ENCODE measurements at places on chromosomes 3 and 15.

- DNase-seq, result no peak
Observed at GRCh38 chr3:111767756-111768445, 91.2 kb upstream of the PHLDB2 start.

DNA sequence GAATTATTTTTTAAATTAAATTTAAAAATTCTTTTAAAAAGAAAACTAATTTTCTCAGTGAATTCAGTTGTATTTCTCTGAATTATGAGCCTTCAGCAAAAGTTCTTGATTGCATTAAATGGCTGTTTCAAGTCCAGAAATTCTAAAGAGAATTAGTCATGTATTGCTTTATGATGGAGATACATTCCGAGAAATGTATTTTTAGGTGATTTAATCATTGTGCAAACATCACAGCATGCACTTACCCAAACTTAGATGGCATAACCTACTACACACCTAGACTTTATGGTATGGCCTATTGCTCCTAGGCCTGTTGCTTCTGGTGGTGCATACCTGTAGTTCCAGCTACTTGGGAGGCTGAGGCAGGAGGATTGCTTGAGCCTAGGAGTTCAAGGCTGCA is 44.3 kb upstream of the GCNT3 start:
- DNase-seq, result no peak

DNA sequence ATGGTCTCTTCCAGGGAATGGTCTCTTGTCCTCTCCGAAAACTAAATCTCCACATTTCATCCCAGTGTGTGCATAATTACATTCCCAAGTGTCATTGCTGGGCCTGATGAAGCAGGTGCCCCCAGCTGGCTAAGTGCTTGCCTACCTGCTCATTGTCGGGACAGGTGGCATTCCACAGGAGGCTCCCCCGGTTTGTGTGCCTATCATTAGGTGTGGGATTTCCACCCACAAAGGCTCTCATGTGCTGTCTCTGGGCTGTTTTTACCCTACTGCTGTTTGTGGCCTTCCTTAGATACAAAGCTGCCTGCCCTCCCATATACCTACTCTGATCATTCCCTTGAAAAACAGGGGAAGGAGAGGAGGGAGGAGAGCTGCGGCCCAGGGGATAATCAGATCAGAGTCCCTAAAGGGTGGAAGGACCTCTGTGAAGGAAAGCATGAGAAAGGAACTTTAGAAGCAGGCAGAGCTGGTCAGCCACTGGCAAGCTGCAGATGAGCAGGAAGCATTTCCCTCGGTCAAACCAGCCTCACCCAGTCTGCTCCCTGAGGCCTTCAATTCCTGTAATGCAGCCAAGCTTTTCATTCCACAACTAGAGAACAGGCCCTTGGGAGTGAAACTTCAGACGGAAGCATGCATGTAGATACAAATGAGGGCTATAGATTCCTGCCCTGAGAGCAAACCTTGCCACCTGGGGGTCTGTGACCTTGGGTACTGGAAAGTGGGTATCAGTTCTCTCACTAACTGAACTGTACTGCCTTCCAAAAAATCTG is 60.7 kb upstream of the HEG1 start:
- DNase-seq, result no peak

- no peak for DNase-seq
Observed at GRCh38 chr15:79341396-79341795, 30.5 kb downstream of the TMED3 start.

- DNase-seq, result no peak
Observed at GRCh38 chr3:31550452-31551251, 17.9 kb downstream of the STT3B start.

GRCh38 chr3:192155194-192155593 is 572.1 kb downstream of the FGF12 start:
- no peak for DNase-seq

DNA sequence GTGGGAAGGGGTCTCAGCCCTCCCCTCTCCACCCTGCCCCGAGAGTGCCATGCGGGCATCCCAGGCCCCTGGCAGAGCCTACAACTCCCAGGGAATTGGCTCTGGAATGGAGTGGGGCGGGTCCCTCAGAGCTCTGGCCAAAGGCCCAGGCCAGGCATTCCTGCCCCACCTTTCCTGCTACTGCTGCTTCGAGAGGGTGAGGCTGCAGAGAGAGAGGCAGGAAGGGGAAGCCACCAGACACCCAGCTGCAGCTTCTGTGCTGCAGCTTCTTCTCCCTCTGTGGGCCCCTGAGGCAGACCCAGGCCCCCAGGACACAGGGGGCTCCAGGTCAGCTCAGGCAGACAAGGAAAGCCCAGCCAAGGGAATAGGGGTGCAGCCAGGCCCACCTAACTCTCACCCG is 2.7 kb downstream of the ALS2CL start:
- no peak for DNase-seq

GRCh38 chr3:50657407-50657806 is 17.3 kb upstream of the DOCK3 start:
- DNase-seq, result no peak

- DNase-seq, result no peak
Observed at GRCh38 chr3:79542-79941, 117.0 kb upstream of the CHL1 start.

GRCh38 chr3:8170971-8171508 is 330.6 kb upstream of the LMCD1 start:
- DNase-seq, result no peak

GRCh38 chr3:190596349-190597285 is 82.7 kb downstream of the IL1RAP start:
- DNase-seq, result no peak

DNA sequence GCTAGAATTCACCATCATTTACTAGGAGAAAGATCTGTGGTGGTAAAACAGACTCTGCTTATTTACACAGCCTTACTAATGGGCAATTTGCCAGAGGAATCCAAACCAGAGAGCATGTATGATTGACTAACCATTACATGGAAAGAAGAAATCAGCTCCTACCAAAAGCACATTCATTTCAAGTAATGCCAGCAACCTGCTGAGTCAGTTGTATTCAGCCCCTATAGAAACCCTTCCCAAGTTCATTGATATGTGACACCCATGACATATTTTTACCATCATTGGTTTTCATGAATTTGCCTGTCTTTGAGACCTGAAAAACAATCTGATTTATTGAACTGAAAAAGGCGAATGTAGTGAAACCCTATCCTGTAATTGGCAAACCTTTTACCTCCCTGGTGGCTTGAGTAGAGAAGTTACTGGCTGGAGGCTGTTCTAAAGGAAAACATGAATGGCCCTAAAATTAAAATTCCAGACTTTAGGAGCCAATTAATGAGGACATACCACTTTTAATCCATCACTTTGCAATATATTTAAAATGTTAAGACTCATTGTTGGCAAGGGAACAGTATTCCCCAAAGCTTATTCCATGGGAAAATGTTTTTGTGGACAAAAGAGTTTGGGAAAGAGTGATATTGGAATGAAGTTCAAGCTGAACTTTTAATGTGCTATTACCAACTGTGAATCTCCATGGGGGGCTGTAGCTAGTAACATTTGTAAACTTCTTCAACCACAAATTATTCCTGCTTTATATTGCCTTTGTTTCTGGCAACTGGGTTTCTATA is 542.9 kb downstream of the FHIT start:
- DNase-seq, result no peak

- DNase-seq, result no peak
Observed at GRCh38 chr3:132283916-132284405, 33.2 kb upstream of the ACP3 start.

GRCh38 chr3:25783661-25784512 is 644 bp upstream of the NGLY1 start:
- no peak for DNase-seq

DNA sequence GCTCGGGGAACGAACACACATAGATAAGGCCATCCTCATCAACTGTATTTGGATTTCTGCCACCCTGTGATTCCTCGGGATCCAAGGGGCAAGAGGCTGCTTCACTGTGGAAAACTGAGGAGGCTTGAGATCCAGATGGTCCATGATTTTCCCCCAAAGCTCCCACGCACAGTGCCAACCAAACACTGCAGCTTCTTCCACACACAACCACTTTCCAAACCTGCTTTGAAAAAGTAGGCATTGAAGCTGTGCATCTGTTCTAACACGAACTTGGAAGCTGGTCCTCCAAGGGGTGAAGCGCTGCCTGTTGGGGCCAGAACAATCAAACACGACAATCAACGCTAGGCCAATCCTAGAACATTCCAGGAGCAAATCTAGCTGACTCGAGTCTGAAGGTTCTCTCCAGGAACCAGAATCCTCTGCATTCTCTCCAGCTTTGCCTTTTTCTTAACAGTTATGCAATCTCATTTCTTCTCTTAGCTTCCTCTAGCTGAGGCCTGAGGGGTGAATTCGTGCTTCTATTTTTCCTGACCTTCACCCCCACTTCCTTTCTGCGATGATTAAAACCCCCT is 104.4 kb downstream of the LRRK1 start:
- DNase-seq, result no peak

- DNase-seq, result no peak
Observed at GRCh38 chr15:63587527-63587926, 9.7 kb upstream of the FBXL22 start.

GRCh38 chr15:83194528-83194927 is 13.1 kb downstream of the HDGFL3 start:
- no peak for DNase-seq

DNA sequence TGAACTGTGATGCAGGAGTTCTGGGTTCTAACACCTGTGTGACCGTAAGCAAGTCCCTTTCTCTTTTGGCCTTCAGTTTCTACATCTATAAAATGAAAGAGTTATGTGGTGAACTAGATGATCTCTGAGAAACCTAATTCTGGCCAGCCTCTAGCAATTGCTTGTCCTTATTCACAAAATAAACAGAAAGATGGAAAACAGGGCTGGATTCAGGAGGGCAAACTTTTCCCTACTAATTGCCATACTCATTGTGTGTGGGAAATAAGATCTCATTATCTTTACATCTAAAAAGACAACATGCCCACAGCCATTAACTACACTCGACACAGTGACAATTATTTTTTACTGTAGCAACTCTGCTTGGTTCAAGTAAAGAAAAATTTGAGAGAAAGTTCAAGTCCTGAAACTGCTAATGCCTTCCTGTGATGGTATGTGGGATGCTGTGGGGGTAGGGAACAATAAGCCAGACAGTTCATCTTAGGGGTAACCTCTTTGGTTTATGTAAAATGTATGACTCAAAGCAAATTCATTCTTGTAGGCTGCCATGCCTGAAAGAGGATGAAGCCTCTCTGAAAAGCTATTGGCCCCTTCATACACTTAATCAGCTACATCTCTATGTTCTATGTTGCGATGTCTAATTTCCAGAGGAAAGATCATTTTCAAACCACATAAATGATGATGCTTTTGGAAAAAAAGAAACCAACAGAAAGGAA is 177.6 kb upstream of the BCL6 start:
- no peak for DNase-seq

GRCh38 chr15:30954674-30955073 is 36.8 kb downstream of the MTMR10 start:
- DNase-seq, result no peak

DNA sequence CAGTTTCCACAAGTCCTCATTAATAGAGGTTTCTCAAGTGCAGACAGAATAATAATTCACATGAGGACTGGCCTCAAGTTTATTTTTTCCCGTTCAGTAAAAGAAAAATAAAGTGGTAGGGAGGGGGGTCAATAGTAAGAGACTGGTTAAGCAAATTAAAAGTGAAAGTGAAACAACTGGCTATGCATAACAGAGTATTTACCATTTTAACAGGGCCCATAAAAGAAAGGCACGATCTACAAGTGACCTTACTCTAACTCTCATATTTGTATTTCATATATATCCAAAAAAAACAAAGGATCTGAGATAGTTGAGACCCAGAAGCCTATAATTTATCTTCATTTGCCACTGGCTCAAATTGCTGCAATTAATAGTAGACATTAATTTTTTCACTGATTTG is 686.3 kb downstream of the NTRK3 start:
- DNase-seq, result no peak

DNA sequence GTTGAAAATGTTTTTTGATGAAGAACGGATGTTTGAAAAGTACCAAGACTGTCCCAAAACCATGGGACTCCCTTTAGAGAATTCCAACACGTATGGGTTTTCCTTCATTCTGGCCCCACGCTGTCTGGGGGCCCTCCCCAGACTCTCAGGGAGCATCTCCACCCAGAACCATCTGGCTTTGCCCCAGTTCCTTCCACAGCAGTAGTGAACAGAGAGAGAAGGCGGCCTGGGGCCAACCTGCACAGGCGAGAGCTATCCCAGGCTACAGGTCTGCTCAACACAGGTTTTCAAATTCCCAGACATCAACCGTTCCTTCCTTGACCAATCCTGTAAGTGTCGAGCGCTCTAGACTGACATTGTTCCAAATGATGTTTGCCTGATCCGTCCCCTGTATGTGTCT is 92.5 kb upstream of the SNRPA1 start:
- DNase-seq, result no peak
